ENCODE measurements at places on chromosomes 1 and 21.
A peak's percentile ranks its signal among the peaks of the same experiment; 100 is the strongest.

DNA sequence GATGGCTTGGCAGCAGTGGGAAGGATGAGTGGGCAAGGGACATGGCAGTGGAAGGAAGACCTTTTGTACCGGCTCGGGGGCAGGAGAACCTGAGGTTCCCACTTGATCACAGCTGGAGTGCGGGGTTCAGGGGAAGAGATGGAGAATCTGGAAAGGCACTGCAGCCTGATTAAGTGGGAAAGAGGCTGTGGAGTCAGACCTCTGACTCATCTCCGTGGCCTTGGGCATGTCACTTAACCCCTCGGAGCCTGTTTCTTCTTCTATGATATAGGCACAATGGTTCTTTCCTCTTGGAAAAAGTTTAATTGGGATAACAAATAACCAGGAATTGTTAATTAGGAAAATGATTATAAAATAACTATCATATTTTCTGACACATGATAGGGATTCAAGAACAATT lies 13.1 kb upstream of the TMEM61 start:
- no peak for ATAC-seq

GRCh38 chr1:172018727-172019311 lies 177.5 kb downstream of the DNM3 start:
- no peak for ATAC-seq

- no peak for ATAC-seq
Measured at GRCh38 chr1:53617382-53617781, 121.6 kb downstream of the GLIS1 start.

GRCh38 chr21:19833082-19833481 lies 1165.1 kb upstream of the NCAM2 start:
- ATAC-seq, result no peak

GRCh38 chr1:201877877-201878401 lies 10.8 kb upstream of the SHISA4 start:
- peak; percentile 67 for ATAC-seq

DNA sequence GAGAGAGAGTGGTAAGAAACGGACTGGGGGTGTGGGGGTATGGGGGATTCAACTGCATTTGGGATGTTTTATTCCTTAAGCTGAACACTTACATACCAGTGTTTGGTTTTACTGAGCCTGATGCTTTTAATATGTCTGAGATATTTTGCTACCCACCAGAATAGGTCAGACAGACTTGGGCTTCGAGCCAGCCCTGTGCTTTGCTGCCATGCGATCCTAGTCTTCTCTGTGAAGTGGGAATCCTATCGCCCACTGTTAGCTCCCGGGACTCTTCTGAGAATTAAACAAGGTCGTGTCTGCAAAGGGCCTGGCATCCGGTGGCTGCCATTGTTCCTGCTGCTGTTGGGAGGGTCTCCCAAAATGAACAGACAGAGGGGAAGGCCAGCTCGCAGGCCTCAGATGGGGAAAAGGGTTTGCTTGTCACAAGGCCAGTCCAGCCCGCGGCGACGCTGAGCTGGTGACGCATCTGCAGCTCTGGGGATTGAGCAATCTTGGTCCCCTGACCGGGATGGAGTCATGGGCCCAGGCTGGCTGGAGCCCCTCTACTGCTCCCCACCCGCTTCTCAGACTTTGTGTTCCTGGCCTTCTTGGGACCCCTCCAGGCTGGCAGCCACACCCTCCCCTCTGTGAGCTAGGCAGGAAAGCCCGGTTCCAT lies 26.9 kb upstream of the ECE1 start:
- no peak for ATAC-seq

DNA sequence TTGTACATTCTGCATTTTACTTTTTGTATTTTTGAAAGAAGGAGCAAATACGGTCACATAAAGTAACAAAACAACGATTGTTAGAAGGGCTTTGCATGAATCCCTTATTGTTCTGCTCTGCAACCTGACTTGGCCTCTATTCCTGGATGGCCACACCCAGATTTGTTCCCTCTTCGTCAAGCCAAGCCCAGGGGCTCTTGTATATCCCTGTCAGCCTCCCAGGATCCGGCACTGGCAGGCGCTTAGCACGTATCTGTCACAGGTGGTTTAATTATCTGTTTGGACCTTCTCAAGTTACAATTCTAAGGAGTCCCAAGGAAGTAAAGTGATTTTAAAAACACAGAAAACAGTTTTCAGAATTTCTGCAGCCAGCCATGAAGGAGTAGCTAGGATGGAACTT lies 28.0 kb downstream of the CRYAA start:
- no peak for ATAC-seq

- ATAC-seq, result no peak
Measured at GRCh38 chr1:174626031-174627025, 178.6 kb downstream of the GPR52 start.

GRCh38 chr1:3597599-3597964 lies 13.7 kb downstream of the MEGF6 start:
- ATAC-seq, result no peak

- ATAC-seq, result no peak
Measured at GRCh38 chr1:90557706-90558105, 159.4 kb downstream of the BARHL2 start.

- ATAC-seq, result peak; percentile 34
Measured at GRCh38 chr1:157155658-157156057, 17.5 kb upstream of the ETV3 start.

- no peak for ATAC-seq
Measured at GRCh38 chr1:223520200-223520599, 127.0 kb downstream of the CCDC185 start.

GRCh38 chr1:219465212-219466093 lies 147.5 kb downstream of the ZC3H11B start:
- no peak for ATAC-seq

DNA sequence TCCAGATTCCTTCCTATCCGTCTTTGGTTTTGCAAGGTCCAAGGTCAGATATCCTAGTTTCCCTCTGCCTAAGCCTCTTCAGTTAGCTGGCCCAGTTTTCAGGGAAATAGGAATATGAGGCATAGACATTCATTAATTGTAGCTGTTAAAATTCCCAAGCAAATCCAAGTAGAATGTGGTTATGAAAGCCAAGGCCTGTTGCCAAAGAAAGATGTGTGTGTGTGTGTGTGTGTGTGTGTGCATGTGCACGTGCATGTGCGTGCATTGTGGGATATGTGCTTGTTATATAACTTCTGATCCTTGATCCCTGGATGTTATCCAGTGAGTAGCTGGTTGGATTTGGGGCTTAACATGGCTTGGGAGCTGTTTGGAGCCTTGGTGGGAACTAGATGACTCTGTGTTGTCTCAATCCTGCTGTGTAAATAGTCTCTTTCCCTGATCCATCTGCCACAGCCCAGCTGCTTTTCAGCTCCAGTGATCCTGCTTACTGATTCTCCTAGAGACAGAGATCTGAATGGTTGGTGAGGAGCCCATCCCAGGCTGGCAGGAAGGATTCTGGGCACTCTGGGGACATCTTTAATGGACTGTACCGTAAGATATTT lies 70.6 kb upstream of the GCLM start:
- peak; percentile 25 for ATAC-seq

- peak; percentile 51 for ATAC-seq
Measured at GRCh38 chr1:17831597-17831996, 76.5 kb downstream of the ACTL8 start.

DNA sequence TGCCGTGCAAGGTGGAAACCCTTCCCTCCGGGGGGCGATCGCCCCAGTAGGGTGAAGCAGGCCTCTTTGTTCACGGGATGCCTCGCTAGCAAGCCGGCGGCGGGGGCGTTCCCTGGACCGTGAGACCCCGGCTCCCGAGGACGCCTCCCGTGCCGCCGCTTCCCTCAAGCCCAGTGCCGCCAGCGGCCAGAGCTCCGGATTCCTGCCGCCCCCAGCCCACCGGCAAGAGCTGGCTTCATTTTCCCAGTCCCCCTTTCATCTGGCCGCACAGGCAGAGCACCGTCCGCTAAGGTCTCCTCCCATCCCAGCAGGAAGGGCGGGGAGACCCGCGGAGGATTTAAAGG lies 16.3 kb downstream of the IER5 start:
- no peak for ATAC-seq

DNA sequence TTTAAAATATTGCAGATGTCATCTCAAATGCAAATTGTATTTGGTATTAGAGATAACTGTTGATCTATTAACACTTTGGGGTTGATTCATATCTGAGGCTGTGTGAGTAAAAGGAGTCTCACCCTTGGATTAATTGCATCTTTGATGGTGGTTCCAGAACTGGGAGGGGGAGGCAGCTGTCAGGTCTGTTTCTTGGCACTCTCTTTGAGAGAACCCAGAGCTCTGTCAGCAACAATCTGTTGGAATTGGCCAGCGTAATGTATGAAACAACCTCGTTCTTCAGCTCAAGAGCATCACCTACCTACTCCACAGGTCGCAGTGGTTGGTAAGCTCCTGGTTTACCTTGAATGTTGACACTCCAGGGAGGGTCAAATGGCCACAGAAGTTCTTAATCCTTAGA lies 424.1 kb downstream of the CAMTA1 start:
- ATAC-seq, result no peak

DNA sequence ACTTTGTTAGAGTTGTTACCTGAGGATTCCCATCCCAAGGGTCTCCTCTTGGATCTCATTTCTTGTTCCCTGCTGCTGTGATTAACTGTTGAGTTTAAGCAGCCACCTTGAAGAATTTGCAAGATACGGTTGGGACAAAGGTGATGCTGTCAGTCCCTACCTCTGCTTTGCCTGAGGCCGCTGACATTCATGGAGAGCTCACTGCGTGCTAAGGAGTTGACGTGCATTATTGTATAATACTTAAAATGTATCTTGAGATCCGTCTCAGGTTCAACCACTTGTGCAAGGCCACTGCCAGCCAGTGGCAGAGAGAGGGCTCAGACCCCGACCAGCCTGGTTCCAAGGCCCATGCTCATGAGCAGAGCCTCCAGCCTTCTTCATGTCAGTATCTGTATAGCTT lies 14.2 kb downstream of the DOP1B start:
- ATAC-seq, result no peak

DNA sequence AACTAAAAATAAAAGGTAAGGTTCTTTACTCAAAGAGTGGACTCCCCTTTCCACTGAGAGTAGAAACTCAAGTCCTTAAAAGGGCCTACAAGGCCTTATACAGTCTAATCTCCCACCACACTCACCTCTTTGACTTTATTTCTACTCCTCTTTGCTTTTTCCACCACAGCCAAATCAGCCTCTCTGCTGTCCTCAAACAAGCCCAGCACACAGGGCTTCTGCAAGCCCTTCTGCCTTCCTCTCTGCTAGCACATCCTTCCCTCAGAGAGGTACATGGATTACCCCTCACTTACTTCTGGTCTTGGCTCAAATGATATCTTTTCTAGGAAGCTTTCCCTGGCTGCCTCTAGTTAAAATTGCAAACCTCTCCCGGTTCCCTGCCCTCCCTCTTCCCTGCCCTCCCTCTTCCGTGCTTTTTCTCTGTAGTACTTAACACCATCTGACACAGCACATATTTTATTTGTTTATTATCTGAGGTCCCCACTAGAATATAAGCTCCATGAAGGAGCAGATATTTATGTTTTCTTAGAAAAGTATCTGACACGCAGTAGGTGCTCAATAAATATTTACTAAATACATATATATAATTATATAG lies 1.7 kb downstream of the LYST start:
- no peak for ATAC-seq

- ATAC-seq, result no peak
Measured at GRCh38 chr1:46941135-46941694, at the start of gene CYP4A11. Gene CYP4A11 (minus strand): TSS chr1:46941476. CDS start chr1:46941433, 43 bp downstream.

GRCh38 chr1:29584776-29585175 lies 348.5 kb downstream of the PTPRU start:
- ATAC-seq, result no peak

DNA sequence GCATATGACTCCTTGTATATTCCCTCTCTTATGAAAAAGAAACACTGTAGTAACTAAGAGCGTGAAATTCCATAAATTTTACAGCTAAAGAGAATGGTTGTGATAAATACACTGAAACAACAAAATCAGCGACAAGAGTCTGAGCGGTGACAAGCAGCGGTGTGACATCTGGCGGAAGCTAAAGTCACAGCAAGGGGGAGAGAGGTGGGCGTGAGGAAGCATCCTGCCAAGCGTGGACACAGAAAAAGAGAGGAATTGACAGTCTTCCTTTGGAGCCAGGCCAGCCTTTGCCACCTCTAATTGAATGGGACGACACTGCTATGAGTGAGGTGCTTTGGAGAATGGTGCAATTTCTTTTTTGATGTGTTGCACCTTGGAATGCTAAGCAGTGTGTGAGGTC lies 25.9 kb downstream of the PSMB2 start:
- ATAC-seq, result no peak

GRCh38 chr1:210633636-210634035 lies 304.9 kb downstream of the HHAT start:
- no peak for ATAC-seq

Data from SK-N-SH treated with all-trans-retinoic acid at 6 μM for 48 hours (cell line).